IMR-90 (cell line): ENCODE measurements at places on chromosomes 16 and 17. TPM values are rescaled to one million over a fixed set of nuclear protein-coding genes. Genes with fewer than 3 reads are reported as not detected.

Gene SMPD3
- total RNA-seq = not detected in 2 replicates

Gene FOXO3B
- 4.7 and 5.6 TPM in 2 replicates for total RNA-seq

DNA sequence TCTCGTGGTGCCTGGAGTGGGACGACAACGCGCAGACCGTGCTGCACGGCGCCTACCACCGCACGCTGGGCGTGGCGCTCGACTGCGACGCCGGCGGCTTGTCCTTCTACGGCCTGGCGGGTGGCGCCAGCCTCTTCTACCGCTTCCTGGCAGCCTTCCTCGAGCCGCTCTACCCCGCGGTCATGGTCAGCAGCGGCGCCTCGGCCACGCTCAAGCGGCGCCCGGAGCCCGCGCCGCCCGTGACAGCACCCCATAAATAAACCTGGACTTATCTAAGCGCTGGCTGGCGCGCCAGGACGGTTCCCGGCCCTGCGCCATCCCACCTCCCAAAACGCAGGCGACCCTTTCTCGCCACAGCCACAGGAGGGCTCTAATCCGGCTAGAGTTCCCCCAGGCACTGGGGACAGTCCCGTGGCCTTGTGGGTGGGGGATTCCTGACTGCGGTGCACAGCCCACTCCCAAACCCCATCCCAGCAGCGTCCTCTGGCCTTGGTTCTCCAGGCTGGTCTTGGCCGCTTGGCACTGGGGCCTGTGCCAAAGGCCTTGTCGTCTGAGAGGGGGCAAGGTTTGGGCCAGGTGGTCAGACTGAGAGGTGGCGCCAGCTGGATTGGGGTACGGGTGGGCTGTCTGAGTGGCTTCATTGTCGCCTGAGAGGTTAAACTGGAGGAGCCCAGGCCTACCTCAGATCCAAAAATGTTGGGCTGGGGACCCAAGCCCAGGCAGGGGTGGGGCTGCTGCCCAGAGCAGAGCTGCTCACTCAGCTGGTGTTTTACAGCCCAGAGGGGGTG is 10.1 kb upstream of the SLC16A5 start:
- H3K4me1 ChIP-seq = peaks cover 21% of the 10 kb centered on the region
- no peak for DNase-seq
- no peak overlapping the region; the same call in 1 of the 2 replicates for H3K27ac ChIP-seq
- no peaks in the 10 kb centered on the region for H3K27me3 ChIP-seq
- H3K36me3 ChIP-seq = no peaks in the 10 kb centered on the region

DNA sequence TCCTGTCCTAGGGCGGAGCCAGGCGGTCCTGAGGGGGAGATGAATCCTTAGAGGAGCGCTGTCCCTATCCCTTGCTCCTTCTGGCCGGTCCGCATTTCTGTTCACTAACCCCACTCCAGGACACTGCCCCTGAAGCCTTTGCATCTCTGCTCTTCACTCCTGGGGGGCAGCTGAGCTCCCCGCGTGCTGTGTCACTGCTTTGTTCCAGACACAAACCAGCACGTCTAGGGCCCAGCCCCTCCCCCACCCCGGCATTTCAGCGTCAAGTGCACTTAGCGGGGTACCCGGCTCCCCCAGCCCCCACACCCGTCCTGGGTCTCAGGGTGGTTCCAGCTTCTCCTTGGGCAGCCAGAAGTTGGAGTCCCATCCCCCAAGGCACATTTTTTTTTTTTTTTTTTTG is 8.9 kb downstream of the CORO6 start:
- no peak for DNase-seq
- no peaks in the 10 kb centered on the region for H3K4me1 ChIP-seq
- no peaks in the 10 kb centered on the region; the same call in 1 of the 2 replicates for H3K27me3 ChIP-seq
- peaks cover 2% of the 10 kb centered on the region; the same call in 1 of the 2 replicates for H3K36me3 ChIP-seq
- H3K4me3 ChIP-seq = no peak overlapping the region
- no peak overlapping the region for H3K27ac ChIP-seq

GRCh38 chr16:27228621-27229501 is 25.5 kb downstream of the KDM8 start:
- no peaks in the 10 kb centered on the region for H3K27me3 ChIP-seq
- no peak overlapping the region for H3K27ac ChIP-seq
- H3K4me3 ChIP-seq = no peak overlapping the region
- peaks cover 47% of the 10 kb centered on the region for H3K36me3 ChIP-seq
- no peak for DNase-seq

DNA sequence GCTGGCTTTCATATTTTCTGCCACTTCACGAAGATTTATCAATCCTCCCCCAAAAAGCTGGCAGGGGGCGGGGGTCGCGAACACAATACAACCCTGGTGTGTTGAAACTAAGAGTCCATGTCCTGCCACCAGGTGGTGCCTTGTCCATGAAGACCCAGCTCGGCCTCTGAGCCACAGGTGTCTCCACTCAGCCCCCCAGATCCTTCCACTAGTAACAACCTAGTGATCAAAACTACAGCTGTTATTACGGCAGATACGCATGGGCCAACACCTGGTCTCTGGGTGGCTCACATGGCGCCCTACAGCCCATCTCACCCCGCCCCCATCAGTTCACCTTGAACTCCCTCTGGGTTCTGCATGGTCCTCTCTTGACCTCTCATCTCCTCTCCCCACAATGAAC is 27.7 kb downstream of the USP7 start:
- no peaks in the 10 kb centered on the region for H3K36me3 ChIP-seq
- H3K27ac ChIP-seq = no peak overlapping the region
- no peaks in the 10 kb centered on the region for H3K27me3 ChIP-seq
- no peak for DNase-seq

GRCh38 chr17:77877036-77877435 is 81.5 kb upstream of the TNRC6C start:
- peaks cover 18% of the 10 kb centered on the region for H3K27me3 ChIP-seq
- H3K4me1 ChIP-seq = no peaks in the 10 kb centered on the region
- H3K27ac ChIP-seq = no peak overlapping the region
- no peak for DNase-seq
- H3K4me3 ChIP-seq = no peak overlapping the region

DNA sequence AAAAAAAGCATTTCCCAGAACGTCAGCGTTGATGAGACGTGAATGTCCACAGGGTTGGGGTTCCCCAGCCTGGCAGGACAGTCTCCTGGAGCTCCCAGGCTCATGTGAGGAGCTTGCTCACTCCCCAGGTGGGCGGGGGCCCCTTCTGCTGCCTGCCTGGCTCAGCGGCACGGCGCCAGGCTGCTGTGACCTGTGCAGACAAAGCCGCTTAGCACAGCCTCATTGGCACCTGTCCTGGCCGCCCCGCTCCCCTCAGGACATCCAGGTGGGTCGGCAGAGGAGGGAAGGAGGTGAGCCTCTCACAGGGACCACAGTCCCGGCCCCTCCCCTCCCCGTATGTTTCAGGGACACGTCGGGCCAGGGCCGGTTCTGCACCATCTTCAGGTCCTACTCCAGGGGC is 12.9 kb upstream of the WFIKKN1 start:
- no peaks in the 10 kb centered on the region for H3K27me3 ChIP-seq
- H3K4me1 ChIP-seq = peaks cover 3% of the 10 kb centered on the region; the same call in 1 of the 2 replicates
- no peak overlapping the region for H3K4me3 ChIP-seq
- no peak overlapping the region for H3K27ac ChIP-seq
- no peak for DNase-seq

- DNase-seq = peak; percentile 88
- no peak overlapping the region for H3K4me3 ChIP-seq
- H3K27ac ChIP-seq = peak overlapping the region; percentile 82
Measured at GRCh38 chr16:82995924-82996441, 369.2 kb downstream of the CDH13 start.

DNA sequence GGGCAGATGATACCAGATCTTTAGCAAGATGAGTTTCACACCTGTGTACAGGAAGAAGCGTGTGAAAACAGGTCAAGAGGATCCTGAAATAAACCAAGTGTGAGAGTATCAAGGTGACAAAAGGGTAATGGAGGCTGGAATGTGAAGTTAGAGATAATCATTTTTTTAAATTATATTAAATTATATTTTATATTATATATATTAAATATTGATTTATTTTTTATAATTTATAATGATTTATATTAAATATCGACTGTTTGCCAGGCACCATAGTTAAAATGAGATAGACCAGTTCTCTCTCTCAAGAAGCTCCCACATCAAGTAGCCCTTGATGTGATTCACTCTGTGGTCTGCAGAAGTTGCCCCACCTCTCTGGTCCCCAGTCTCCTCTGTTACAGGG is 360.2 kb upstream of the HSBP1 start:
- H3K4me1 ChIP-seq = no peaks in the 10 kb centered on the region
- no peaks in the 10 kb centered on the region for H3K27me3 ChIP-seq
- H3K27ac ChIP-seq = no peak overlapping the region
- H3K4me3 ChIP-seq = no peak overlapping the region

- peak overlapping the region; percentile 30 for H3K4me3 ChIP-seq
- no peak overlapping the region for H3K27ac ChIP-seq
- H3K4me1 ChIP-seq = peaks cover 8% of the 10 kb centered on the region
- H3K36me3 ChIP-seq = no peaks in the 10 kb centered on the region
Measured at GRCh38 chr17:7437369-7437863, 1.9 kb upstream of the FGF11 start.
